ENCODE measurements at places on chromosomes 3 and 15.

DNA sequence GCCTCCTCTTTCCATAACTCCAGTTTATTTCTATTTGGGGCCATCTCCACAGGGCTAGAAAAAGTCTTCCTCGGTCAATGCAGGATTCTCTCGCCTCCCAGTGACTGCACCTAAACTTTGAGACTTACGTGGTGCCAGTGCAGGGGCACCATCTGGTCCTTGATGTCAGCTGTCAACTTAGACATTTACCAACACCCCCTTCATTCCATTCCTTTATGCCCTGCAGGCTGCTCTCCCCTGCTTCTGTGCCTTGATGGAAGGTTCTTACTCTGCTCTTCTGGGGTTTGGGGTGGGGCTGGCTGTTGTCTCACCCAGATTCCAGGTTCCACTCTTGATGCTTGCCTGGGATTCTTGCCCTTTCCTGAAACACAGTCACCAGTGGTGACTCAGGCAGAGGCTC, 101.8 kb downstream of the ST8SIA2 start:
- no peak for DNase-seq

GRCh38 chr3:117238806-117239205, 529.2 kb downstream of the TUSC7 start:
- no peak for DNase-seq

- DNase-seq = no peak
Observed at GRCh38 chr3:133119176-133119575, 81.0 kb downstream of the TMEM108 start.

GRCh38 chr3:4829031-4829394, 150.2 kb upstream of the BHLHE40 start:
- no peak for DNase-seq

DNA sequence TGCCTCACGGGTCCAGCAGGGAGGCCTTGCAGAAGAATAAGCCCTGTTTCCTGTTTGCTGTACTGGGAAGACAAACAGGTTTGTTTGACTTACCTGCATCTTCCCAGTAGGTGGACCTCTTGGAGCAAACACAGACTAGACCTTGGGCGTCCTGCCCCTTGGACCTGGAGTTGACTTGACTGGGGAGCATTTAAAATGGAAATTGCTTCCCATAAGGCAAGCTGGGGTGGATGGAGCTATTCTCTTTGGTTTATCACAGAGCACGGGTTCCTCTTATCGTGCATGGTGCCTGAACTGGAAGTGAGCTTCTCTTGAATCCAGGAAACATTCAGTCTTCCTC, 151.4 kb downstream of the RPLP1 start:
- DNase-seq = no peak

- DNase-seq = no peak
Observed at GRCh38 chr3:184546252-184546651, 15.3 kb upstream of the EPHB3 start.

DNA sequence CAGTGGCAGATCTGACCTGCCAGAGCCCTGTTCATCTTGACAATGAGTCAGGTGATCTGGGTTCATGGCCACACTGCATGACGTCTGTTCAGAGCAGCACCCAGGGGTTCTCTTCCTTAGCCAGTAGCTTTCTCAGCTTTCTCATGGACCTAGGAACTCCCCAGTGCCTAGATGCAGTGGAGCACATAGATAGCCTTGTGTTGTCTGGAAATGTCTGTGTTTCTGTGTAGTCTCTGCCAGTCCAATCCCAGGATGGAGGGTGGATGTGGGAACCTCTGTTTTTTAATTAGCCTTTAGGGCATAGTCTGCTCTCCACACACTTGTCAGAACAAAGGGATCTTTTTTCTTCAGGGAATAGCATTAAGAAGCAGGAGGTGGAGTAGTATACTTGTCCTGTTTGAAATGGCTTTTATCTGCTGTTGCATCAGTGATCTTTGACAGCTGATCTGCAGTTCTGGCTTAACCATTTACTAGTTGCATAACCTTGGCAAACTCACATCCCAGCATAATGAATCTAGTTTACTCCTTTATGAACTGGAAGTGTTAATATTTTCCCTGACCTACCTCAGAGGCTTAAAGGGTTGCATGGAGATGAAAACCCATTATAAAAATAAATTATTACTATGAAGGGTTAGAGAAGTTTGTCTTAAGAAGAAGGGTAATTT, 16.1 kb upstream of the CACNA1D start:
- no peak for DNase-seq

DNA sequence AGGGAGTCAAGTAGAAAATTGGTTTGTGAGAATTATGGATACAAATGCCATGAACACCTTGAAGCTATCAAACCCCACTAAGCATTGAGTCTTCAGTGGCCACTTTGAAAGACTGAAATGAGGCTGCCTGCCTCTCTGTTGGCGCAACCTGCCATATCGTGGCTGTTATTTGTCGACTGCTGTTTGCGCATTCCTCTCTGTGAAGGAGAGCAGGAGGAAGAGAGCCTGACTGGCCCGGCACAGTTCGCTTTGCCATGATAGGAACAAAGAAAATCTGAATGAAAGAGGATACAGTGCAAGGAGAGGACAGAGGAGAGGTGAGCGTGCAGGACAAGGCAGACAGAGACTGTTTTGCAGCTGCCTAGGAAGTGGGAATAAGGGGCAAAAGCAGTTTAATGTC, 289.4 kb downstream of the RYR3 start:
- DNase-seq = no peak

DNA sequence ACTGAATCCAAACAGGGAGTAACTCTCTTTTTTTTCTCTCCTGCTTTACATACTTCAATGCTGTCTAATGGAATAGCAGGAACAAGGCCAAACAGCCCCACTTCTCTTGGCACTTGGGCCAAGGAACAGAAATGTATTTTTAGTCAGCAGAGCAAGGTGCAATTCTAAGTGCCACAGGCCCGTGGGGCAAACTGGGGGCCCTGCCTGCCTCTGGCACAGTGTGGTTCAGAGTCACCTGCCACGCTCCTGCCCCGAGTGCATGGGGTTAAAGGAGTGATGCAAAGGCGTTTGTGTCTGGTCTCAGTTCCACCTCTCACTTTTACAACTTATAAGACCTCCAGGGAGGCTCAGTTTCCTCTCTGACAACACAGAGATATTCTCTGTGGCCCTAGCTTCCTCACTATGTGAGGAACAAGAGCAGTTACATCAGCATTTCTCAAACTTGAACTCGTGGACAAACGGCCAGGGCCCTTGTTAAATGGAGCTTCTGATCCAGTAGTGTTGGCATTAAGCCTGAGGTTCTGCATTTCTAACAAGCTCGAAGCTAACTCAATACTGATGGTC, 51.3 kb downstream of the LRIG1 start:
- DNase-seq = no peak

DNA sequence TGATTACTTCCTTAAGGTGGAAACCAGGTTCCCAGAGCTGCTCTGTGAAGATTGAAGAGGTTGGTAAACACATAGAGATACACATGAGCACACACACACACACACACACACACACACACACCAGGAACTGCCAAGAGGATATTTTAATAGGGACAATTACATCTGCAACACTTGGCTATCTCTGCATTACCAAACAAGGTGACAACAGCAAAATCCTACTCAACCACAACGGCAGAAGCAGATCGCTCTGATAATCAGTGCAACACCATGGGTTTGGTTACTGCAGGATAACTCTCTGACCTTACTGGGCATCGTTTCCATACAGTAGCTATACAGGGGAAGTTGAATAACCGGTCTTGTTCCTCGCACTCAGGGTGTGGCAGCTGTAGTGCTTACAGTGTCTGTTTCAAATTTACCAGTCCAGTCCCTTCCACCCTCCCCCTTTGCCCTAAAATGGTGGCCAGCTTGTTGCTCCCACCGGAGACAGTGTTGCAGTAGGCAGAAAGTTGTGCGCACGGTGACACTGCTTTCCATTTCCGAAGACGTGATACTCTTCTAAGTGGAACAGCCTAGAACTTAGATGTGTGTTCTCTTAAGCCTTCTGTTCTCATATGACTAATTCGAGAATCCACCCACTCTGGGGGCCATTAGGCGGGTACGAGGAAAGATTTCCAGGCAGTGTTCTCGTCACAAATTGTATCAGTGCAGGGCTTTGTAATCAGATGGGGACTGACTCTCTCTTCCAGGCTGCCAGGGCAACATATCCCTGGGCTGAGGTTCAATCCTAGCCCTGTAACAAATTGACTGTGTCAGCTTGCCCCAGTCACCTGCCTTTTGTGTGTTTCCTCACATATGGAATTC, 176.2 kb downstream of the P3H2 start:
- no peak for DNase-seq

- no peak for DNase-seq
Observed at GRCh38 chr3:83034806-83035703, 1273.6 kb upstream of the GBE1 start.

- no peak for DNase-seq
Observed at GRCh38 chr3:66552846-66553245, 52.0 kb upstream of the LRIG1 start.

- DNase-seq = no peak
Observed at GRCh38 chr15:31887246-31887645, 143.1 kb upstream of the CHRNA7 start.

GRCh38 chr3:170132335-170132734, 49.2 kb downstream of the PHC3 start:
- no peak for DNase-seq

Data from stimulated activated CD4-positive, alpha-beta T cell treated with anti-CD3 and anti-CD28 coated beads, TNF-alpha, amount 100 ng/mL, for 48 hours (primary cell).